ENCODE measurements at places on chromosomes 5 and 9.

DNA sequence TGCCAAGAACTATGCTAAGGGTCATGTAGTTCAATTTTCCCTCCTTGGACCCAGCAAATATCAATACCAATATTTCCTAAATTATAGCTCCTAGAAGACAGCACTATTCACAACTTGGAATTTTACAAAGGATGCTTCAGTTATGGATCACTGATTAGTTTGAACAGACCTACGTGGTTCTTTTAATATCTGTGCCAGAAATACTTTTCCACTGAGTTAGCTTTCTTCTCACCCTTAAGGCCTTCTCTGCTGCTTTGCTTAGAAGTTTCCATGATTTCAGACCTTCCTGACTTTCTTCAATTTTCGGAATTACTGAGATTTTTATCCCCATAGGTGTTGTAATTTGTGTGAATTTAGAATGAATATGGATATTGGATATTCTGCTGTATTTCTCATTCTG lies 380.4 kb downstream of the PSAT1 start:
- DNase-seq, result no peak

GRCh38 chr5:143059355-143059754 lies 289.2 kb downstream of the ARHGAP26 start:
- no peak for DNase-seq

DNA sequence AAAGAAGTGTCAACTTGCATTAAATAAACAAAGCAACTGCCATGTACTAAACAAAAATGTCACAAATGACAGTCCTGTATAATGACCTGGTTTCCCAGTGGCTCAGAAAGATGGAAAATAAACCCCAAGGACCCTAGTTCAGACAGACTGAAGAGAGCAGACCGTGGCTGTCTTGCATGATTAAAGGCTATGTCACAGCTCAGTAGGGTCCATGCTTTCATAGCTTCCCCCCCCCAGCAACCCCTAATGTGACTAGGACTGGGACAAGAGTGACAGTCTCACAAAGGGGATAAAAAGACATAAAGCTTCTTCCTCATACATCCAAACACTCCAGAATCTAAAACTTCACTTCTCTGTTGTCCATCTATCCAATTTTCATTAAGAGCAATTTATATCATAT lies 113.6 kb downstream of the NR6A1 start:
- no peak for DNase-seq

- DNase-seq, result no peak
These were observed 8.6 kb downstream of the G3BP1 start for GRCh38 chr5:151780348-151780747.

DNA sequence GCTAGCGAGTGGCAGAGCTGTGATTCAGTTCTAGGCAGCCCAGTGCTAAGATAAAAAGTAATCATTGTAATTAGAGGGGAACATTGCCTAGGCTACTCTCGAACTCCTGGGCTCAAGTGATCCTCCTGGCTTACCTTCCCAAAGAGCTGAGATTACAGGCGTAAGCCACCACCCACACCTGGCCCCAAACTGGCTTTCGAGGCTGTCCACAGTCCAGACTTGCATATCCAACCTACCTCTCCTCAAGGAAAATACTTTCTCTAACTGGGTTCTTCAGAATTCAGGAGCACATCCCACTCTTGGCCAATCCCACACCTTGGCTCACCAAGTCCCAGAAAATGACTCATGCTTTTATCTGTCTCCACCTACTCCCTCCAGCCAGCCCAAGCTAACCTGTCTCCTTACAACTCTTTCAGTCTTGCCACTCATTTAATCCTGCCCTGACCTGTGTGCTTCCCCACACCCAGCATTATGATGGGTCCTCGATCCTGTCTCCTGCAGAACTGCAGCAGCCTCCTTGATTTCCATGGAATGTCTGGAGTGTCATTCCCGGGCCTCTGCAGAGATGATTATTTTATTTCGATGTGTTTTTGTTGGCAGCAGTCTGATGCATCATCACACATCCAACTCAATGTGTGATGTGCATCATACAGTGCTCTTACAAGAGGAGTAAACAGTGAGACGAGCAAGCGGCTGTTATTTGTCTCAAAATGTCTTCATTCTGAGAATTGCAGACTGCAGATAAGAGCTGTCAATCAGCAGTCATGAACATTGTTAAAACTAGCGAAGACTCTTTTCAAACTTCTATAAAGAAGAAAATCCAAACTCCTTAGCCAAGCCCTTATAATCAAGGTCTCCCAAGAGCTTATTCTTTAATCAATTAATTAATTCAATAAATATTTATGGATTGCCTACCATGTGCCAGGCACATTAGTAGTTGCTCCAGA lies 167.3 kb downstream of the SEC61B start:
- no peak for DNase-seq

DNA sequence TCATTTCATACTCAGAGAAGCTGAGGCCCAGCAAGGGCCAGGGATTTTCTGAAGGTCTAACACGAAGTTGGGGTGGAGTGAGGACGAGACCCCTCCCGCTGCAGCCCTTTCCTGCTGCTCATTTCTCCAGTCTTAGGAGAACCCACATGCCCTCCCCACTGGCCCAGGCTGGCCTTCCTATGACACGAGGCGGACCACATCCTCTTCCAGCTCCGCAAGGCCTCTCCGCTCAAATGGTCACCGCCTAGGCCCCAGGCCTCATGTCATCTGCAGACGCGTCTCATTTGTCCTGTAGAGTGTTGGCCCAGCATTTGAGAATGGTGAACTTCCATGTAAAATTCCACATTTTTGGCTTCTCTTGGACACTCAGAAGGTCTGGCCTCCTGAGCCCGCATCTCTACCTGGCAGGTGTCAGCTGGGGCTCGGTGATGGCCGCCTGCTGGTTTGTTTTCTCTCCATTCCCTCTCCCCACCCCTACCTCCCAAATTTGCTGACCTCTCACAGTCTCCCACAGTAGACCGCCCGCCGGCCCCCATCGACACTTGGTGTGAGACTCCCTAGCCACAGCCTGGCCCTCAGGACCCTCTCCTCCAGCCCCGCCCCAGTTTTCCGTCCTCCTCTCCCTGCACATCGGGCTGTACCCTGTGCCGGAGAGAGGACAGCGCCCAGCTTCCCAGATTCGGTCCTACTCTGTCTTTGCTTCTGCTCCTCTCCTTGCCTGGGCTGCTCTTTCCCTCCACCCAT lies 51.7 kb downstream of the ERGIC1 start:
- no peak for DNase-seq

- no peak for DNase-seq
These were observed 172.9 kb upstream of the PPP1R26 start for GRCh38 chr9:135306699-135307098.

GRCh38 chr5:174283211-174284005 lies 237.9 kb downstream of the NSG2 start:
- DNase-seq, result no peak

DNA sequence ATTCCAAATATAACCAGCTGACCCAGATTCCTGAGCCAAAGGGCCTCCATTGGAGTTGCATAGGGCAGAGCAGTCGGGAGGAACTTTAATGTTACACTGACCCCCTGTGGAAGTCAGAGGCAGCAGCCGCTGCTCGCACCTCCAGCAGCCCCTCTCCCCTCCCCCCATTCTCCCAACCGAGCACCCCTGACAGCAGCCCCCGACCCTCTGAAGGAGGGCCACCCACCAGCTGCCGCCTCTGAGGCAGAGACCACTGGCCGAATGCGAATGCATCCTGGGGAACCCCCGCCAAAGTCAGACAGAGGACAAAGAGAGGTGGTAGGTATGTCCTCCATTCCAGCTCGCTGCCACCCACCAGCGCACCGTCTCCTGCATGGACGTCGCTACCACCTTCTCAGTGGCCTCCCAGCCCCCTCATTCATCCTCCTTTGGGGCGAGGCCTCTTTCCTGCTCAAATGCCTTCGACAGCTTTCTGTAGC lies 231.0 kb downstream of the CDK5RAP2 start:
- DNase-seq, result no peak

DNA sequence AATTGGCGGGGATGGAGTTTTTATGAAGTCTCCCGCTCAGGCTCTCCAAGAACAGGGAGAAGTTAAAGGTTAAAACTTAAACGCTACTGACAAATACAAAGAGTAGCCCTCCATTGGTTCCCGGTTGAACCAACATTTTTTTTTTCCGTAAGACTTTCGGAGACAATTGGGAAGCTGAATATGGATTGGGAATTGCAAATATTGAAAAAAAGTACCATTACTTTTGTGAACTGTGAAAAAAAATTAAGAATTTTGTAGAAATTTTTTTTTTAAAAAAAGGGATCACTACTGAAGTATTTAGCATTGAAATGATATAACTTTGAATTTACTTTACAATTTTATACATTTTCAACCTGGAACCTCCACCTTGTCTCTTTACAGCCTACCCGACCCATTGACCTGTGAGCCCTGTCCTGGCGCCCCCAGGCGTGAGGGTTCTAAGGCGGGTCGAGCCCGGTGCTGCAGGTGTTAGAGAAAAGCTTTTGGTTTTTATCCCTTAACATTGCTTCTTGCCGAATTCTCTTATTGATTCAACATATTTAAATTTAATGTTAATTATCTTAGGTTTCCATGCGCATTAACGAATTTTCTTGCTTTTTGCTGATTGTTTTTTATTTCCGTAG lies 448 bp upstream of the ZNF782 start:
- DNase-seq, result no peak

- DNase-seq, result no peak
These were observed 211.1 kb downstream of the NR3C1 start for GRCh38 chr5:143192191-143192900.

DNA sequence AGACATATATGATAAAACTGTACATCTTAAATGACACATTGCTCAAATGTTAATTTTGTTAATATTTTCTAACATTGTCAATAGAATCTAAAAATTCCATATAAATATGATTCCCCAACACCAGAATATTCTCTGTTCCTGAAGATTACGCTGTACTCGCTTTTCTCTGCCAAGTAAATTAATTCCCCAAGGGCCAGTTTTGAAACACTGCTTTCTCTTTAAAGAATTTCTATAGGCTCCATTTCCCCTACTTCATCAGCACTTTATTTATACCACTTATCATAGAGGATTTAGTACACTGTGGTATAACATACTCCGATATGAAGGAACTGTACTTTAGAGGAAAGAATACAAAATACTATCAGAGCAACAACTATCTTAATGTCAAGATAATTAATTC lies 101.4 kb upstream of the ACOT12 start:
- DNase-seq, result no peak

DNA sequence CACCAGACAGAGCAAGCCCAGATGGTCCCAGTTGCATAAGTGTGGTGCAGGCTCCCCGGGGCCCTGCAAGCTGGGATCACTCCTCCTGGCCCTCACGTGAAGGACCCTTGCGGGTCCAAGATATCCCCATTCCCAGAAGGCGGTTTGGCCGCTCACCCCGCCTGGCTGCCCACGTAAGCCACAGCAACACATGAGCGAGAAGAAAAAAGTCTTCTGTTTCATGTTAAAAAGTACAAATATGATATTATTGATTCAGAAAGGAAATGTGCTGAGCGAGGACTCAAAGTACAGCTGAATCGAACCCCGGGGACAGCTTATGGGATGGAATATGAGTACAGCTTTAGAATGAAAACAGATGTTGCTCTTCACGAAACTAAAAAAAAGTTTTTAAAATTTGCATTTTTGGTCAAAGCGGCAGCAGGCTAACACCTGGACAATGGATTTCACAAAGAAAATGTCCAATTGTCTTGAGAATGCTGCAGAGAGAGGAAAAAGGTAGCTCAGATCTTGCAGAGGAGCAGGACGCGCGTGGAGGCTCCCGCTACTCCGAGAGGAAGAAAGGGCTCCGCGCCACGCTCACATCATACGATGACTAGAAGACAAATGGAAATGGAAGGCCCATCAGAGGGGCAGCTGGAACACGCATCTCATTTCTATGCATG lies 427.6 kb downstream of the IRX1 start:
- no peak for DNase-seq

DNA sequence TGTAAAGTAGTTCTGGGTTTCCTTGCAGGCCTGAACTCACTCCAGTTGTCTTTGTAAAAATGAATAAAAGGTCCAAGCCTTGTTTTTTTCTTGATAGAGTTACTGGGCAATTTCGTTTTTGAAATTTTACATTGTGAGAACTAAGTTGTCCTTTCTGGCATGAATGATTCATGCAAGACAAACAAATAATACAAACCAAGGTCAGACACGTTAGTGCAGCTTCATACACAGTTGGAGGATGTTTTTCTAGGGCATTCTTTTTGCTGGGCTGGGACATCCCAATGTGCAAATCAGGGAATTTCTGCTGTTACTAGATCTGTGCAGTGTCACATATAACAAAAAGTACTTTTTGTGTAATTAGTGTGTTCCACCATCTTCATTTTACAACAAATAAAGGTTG lies 96.0 kb downstream of the MEGF10 start:
- DNase-seq, result no peak

GRCh38 chr5:162484986-162485385 lies 417.4 kb downstream of the GABRG2 start:
- no peak for DNase-seq

DNA sequence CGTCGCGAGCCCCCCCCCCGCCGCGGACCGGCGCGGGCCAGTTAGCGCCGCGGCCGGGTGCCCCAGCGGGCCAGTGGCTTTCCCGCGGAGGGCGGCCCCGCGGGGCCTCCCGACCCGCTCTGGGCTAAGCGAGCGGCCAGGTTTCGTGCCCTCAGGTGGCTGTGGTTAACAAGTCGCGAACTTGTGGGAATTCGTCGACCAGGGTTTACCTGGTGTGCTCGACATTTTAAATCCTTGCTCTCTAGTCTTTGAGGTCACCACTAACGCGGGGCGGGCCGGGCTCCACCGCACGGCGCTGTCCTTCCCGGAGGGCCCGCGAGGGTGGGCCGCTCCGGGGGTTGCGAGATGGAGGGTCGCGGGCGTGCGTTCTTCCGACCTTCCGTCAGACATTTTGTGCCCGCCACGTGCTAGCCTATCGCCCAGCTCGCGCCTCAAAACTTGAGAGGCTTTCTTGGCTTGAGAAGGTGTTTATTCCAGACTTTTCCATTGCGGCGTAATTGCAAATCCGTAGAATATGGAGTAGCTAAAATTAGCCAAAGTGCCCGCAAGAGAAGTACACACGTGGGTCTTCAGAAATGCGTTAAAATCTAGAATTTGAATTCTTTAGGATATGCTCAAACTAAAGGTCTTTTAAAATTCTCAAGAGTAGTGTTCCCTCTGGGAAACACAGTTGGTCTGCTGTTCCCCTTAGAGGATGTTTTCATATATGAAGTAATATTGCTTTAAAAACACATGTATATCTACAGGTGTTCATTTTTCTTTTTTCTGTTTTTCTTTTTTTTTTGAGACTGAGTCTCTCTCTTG lies 2.1 kb downstream of the ANP32B start:
- no peak for DNase-seq

DNA sequence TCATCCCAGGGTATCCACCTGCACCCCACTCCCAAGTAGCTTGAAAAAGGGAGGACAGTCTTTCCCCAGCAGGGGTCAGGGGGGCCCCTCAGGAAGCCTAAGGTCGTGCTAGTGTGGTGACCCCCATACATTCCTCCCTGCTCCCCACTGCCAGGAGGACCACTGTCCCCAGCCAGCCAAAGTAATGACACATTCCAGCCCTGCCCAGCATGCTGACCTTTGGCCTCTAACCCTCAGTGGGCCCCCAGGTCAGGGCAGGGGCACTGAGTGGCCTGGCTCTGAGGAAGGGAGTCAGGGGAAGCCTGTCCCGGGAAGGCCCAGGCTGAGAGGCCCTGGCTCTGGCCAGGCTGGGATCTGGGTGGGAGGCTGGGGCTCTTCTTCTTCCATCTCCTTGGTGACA lies 8.8 kb downstream of the CPLX2 start:
- no peak for DNase-seq

- DNase-seq, result no peak
These were observed 119.0 kb upstream of the SLC25A48 start for GRCh38 chr5:135715267-135716055.

Data from C1 segment of cervical spinal cord (tissue), 14 donors.